ENCODE measurements at places on chromosomes 2 and 18.
A peak's percentile ranks its signal among the peaks of the same experiment; 100 is the strongest.

GRCh38 chr2:134462791-134463698 lies 209.2 kb downstream of the MGAT5 start:
- no peak for DNase-seq

- DNase-seq: no peak
Measured at GRCh38 chr2:136005462-136006196, 20.2 kb upstream of the DARS1 start.

- no peak for DNase-seq
Measured at GRCh38 chr2:128690869-128691268, 372.2 kb upstream of the HS6ST1 start.

DNA sequence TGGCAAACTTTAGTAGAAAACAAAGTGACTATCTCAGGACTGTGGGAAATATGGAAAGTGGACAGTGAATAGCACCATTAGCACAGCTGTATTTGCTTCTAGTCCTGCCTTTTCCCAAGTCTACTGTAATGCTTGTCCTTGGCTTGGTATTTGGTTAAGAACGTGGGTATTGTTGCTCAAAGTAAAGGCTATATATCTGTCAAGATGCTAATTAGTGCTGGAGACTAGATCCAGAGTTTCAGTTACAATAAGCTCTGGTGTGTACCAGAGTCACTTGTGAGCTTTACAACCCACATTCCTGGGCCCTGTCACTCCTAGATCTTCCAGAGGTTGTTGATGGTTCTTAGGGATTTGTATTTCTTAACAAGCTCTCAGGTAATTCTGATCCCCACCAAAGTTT lies 313.6 kb downstream of the SLC8A1 start:
- no peak for DNase-seq

- no peak for DNase-seq
Measured at GRCh38 chr2:188909036-188909435, 65.1 kb upstream of the COL3A1 start.

- no peak for DNase-seq
Measured at GRCh38 chr2:70778676-70779075, 10.7 kb upstream of the ADD2 start.

DNA sequence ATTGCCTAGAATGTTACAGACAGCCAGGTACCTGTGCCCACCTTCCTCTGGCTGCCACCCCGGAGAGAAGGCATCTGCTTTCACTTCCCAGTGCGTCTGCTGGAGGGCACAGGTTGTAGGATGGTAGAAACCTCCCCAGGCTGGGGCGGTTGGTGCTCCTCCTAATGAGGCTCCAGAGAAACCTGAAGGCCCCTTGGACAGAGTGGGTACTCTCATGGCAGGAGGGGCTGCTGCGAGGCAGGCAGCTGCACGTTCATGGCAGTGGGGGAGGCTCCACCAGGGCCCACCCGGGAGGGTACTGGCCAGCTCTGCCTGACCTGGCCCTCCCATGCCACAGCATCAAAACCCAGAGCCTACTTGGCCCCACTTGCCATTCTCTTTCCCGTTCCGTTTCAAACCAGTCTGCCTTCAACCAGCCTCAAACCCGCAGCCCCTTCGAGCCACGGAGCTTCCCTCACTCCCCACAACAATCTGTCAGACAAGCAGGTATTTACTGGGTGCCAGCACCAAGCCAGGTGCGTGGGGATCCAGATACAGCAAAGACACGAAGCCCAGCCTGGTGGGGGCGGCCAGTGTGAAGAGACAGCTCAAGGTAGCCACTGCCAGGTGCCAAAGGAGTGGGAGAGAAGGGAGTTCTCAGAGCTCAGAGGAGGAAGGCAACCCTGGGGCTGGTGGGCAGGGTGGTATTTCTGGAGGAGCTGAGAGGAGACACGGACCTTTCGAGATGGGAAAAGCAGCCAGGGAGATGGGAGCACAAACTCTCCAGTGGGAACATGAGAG lies 229.6 kb downstream of the LOXHD1 start:
- no peak for DNase-seq

DNA sequence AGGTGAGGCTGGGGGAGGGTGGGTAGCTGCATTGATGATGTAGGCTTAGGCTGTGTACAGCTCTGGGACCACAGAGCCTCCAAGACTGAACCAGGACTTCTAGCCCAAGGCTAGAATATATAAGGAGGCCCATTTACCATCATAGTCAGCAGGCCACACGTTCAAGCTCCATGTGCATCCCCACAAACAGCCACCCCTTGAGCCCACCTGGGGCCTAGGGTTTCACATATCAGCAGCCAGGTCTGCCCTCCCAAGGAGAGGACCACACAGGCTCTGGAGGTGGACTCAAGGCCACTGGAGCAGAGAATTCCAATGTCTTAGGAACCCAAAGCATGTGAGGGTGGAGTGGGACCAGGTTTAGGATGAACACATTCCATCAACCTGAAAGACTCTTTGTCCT lies 230.5 kb downstream of the TTC32 start:
- DNase-seq: no peak

DNA sequence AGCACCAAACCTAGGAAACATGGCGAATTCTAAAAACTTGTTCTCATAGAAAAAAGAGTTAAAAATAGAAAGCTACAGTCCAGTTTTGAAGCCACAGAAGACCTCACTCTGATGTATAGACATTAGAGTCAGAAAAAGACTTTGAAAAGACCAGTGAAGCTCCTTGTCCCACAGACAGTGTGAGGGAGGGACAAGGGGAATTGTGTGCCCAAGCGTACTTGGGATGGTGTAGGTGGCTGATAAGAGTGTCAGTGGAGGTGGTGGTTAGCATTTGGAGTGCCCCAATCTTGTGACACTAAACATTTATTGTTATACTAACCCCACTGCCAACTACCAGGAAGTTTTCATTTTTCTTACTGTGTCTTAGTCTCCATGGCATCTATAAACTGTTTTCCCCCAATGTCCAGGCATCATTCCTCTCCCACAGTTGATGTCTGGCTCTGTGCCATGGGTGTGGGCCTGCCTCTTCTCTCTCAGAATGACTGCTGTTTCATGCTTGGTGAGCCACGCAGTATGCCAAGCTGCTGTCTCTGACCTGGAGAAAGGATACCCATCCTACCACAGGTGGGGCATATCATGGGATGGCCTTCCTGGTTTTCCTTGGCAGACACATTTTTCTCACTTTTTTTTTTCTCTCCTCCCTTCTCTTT lies 161.4 kb downstream of the RPIA start:
- no peak for DNase-seq

GRCh38 chr2:58594762-58595161 lies 353.6 kb upstream of the FANCL start:
- DNase-seq: no peak

GRCh38 chr2:186962085-186962747 lies 113.2 kb upstream of the ZSWIM2 start:
- DNase-seq: no peak

GRCh38 chr2:108632332-108633160 lies 86.7 kb upstream of the RANBP2 start:
- no peak for DNase-seq

DNA sequence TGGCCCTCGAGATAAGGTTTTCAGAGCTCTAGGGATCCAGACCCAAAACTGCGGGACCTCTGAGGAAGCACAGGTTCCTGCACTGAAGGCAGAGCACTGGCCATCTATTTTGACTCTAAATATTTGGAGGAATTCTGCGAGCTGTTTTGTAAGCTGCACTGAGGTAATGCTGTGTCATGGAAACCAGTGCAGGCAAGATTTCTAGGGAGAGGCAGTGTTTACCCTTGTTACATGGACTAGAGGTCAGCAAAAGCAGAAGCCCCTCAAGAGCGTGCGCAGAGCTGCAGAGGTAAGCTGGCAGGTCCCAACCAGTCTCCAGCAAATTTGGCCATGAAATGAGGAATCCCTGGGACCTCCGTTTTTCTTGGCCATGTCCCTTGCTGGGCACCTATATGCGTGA lies 137.3 kb downstream of the RNF152 start:
- no peak for DNase-seq

DNA sequence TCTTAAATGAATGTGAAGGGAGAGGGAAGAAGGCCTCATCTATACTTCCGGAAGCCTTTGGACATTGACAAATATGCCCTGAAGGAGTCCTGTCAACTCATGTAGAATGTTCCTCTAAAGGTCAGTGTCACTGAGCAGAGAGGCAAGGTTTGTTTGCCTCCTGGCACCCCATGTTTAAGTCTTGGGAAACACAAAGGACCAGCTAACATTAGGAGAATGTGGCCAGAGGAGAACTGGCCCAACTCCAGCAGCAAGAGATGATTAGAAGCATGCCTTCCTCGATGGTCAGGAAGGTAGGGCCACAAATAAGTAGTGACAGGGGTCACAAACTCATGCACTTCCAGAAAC lies 5.7 kb downstream of the DYSF start:
- no peak for DNase-seq

- DNase-seq: no peak
Measured at GRCh38 chr18:10044054-10044453, 130.2 kb downstream of the VAPA start.

DNA sequence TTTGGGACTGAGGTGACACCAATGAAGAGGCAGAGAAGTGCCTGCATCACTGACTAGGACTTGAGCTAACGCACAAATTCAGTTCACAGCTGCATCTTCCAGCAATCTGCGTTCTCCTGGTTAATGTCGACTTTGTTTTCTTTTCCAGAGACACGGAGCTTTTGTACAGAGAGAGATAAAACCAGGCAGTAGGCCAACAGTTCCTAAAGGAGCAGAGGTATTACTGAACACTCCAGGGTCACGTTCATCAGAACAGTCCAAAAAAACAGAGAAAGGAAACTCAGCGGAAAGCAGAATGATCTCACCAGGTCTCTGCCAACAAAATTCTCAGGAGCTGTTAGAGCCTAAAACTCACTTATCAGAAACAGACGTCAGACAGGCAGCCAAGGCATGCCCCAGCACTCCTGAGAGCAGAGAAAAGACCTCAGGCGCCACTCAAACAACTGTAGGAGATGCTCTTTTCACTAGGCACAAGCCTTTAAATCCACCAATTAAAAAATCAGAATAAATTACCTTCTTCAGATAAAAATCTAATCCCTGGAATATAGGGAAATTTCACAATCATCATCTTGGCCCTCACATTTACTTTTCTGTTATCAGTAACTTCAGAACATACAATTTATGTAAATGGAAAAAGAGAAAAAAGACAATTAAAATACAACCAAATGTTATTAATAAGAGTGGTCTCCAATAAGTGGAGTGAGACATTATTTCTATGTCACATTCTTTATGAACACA lies 95.9 kb upstream of the SPTBN1 start:
- peak; percentile 63 for DNase-seq

- DNase-seq: no peak
Measured at GRCh38 chr2:201952187-201952586, 81.5 kb upstream of the FZD7 start.

- no peak for DNase-seq
Measured at GRCh38 chr2:64655018-64655664, 1.4 kb upstream of the SERTAD2 start.

DNA sequence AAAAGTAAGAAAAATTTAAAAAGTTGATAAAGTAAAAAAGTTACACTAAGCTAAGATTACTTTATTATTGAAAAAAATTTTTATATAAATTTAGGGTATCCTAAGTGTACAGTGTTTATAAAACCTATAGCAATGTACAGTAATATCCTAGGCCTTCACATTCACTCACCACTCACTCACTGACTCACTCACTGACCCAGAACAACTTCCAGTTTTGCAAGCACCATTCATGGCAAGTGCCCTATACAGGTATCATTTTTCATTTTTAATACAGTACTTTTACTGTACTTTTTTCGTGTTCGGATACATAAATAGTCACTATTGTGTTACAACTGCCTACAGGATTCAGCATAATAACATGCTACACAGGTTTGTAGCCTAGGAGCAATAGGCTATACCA lies 8.9 kb upstream of the THUMPD2 start:
- DNase-seq: no peak

DNA sequence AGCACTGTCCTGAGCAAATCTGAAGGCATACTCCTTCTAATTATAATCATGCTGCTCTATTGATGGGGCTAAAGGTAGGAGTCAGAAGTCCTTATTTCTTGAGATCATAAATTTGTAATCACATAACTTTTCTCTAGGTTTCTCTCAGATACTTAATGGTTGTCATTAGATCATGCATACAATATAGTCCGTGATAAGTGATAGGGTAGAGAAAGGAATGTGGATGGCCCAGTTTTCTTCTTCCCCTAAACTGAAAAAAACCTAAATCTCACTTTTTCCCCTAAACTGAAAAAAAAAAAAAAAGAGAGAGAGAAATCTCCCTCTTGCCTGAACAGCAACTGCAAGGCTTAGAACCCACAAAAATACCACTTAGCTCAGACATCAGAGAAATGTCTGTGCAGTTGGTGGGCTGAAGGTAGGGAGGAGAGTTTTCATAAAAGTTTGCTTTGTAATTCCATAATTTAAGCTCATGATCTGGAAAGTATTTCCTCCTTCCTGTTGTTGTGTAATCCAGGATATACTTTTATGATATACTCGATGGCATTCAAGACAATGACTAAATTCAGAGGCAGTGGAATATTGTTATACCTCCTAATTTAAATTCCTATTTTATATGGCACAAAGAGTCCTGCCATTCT lies 79.3 kb upstream of the ITPRID2 start:
- no peak for DNase-seq

DNA sequence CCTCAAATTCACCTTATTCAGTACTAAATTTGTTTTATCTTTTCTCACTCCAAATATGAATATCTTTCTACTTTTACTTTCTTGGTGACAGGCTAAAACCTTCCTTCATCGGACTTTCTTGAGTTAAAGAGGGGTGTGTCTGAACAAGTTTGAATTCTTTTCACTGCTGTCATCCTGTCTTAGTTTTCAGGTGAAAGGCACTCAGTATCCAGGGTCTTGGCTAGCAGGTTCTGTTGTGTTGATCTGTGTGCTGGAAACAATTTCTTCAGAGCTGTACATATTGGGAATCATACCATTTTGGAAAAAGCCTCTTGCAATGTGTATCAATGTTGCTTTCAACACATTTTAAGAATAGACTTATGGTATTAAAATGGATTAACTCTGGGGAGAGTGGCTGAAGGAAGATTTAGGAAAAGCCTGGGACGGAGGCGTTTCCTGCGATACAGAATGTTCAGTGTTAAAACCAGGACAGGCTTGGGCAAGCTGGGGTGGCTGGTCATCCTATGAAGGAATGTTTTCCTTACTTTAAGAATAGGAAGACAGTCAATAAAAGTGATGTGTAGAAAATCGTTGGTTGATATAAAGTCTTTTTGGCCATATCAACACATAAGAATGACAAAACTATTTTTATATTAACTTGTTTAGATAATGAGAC lies 350.7 kb upstream of the SPRED2 start:
- DNase-seq: no peak

All from BE2C (cell line).